ENCODE measurements at places on chromosomes 7 and 10.

DNA sequence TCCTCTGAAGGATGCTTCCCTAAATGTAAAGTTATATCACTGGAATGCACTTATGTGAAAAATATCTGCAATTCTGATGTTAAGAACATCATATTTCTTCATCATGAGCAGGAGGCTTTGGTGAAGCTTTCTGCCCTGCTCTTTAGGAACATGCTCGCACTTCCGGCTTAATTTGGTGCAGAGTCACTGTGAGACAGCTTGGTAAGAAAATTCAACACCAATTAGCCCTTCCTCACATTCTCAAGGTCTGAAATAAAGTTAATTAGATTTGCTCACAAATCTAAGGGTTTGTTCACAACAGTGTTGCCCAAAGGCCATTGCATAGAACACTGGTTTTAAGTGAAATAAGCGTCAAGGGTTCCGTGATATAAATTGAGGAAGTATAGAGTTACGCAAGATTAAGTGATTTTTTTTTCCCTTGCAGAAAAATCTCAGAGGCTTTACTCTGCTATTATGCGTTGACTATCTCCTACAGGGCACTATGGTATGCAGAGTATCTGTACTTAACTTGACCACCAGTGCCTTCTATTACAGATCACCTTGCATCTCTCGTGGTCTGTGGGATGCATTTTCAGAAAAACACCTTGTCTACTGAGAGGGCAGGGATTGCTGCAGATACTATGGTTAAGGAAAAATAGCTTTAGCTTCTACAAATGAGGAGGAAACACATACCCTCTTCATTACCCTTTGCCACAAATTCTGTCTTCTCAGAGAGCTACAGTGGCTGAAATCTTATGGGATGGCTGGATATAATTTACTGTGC is 953.9 kb downstream of the TYW1 start:
- no peak for DNase-seq

DNA sequence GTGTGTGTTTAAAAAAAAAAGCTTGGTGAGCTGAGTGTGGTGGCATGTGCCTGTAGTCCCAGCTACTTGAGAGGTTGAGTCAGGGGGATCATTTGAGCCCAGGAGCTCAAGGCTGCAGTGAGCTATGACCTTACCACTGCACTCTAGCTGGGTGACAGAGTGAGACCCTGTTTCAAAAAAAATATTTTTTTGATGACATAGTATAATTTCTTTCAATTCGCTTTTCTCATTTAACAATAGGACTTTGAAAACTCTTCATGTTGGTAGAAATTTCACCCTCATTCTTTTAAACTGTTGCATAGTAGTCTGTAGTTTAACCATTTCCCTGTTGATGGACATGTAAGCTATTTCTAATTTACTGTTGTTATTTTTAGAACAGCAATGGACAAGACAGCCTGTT is 55.7 kb upstream of the EXOC6 start:
- DNase-seq = no peak

- DNase-seq = no peak
Measured at GRCh38 chr7:42739638-42740037, 172.2 kb downstream of the C7orf25 start.

- DNase-seq = no peak
Measured at GRCh38 chr10:52217531-52217930, 96.5 kb upstream of the DKK1 start.

DNA sequence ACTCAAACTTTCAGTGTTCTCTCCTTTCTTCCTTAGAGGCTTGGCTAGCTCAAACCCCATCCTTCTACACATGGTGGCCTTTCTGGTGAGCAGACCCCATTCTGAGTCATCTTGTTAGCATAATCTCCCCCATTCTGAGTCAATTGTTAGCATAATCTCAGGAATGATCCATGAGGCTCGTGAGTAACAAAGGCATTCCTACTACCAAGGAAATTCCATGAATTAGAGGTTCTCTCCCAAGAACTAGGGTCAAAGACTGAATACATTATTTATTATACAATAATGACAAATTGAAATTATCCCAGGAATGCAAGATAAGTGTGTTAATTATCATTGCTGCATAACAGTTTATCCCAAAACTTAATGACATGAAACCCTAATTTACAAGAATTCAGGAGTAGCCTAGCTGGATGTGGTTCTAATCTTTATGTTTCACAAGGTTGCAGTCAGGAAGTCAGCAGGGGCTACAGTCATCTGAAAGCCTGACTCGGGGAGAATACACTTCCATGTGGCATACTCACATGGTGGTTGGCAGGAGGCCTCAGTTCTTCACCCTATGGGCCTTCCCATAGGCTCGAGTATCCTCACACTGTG is 100.2 kb downstream of the MMRN2 start:
- DNase-seq = no peak

GRCh38 chr7:80183351-80183750 is 48.7 kb downstream of the GNAI1 start:
- DNase-seq = no peak

- DNase-seq = no peak
Measured at GRCh38 chr10:58802047-58802446, 289.4 kb downstream of the BICC1 start.

DNA sequence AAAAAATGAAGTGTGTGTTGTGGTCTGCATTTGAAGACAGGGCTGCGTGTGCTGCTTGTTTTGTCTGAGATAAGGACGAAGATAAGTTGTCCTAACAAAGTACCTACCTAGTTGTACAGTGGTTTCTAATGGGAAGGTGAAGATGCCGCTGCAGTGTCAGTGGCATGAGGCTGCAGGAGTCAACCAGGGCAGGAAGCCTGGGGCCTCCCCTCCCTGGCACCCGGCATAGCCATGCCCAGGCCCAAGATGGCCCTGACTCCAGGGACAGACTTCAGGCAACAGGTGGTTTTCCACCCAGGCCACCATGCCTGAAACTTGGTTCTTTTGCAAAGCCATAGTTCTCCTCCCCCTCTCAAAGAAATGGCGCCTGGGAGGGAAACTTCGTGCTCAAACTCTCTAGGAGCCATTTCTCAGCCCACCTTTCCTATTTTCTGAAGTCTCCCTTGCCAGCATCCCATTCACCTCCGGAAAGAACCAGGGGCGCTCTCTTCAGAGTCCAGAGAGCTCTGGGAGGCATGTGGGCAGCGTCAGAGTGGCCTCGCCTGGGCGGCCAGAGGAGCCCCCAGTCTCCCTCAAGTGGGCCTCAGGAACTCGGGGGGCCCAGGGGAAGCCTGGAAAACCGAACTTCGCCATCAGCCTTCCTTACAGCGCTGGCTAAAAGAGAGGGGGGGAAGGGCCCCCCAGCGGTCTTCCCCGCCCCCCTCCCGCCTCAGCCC is 2.1 kb upstream of the KAT6B start:
- no peak for DNase-seq

DNA sequence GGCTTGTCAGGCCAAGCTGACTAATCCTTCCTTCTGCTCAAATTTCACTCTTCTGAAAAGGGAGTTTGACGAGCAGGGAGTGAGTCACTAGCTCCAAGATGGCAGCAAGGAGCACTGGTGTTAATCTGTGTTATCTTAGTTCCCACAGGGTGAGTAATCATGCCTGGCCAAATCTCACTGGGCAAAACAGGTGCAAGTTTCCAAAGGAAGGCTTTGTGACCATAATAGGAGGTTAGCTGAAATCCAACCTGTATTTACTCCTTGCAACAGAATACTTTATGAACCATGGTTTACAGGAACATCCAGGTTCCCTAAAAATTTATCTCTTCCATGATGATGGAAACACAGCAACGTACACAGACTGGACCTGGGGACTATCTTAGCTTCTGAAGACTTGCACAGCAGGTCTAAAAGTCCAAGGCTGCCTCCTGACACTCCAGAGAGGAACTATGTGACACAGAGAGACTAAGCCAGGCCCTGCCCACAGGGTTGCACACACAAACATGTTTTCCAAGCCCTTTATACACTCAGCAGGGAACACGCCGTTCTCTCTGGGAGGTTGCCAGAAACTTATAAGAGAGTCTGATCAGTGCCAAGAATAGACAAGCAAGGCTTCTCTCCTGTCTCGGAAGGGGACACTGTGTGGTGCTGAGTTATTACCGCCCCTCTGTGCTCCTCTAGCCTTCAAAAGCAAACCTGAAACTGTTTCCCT is 46.3 kb downstream of the PDK4 start:
- no peak for DNase-seq

- no peak for DNase-seq
Measured at GRCh38 chr7:1704811-1705738, 35.0 kb downstream of the ELFN1 start.

DNA sequence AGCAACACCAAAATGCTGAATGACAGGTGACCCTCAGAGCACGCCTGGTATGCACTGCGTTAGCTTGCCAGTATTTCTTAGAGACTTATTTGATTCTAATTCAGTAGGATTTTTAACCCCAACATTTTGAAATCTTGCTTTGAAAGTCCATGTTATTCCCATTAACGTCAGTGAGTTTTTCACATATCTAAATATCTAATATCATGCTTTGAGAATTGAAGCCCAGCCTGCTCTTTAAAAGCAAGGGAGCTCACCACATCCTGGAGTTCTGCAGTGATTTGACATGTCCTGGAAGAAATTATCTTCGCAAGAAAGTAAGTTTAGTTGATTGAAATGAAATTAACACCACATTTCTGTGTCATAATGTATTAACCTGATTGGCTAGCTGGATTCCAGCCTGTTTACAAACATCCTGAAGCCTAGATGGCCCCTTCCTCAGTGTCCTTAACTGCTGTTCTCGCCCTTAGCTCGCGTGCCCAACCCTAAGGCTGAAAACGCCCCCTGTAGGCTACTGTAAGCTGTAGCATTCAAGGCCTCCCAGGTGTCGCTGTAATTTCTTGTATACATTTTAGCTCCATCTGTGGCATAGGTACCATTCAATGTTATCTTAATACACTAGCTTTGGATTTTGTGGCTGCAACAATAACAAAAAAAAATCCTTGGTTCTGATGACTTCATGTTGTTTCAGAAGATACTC is 191.5 kb downstream of the MGMT start:
- DNase-seq = no peak

GRCh38 chr7:26397332-26397731 is 105.7 kb downstream of the SNX10 start:
- no peak for DNase-seq

Data from amniotic stem cell (primary cell).